ENCODE measurements at places on chromosomes 2 and 18. TPM values are rescaled to one million over a fixed set of nuclear protein-coding genes. Genes with fewer than 3 reads are reported as not detected.
A peak's percentile ranks its signal among the peaks of the same experiment; 100 is the strongest.

CCDC141 gene
- 21.6 TPM for total RNA-seq

CCDC74B gene
- total RNA-seq, result 4.3 TPM

RAPGEF4 gene
- total RNA-seq, result 1.4 TPM

TLX2 gene
- 0.17 TPM for total RNA-seq

AGFG1 gene
- 108 TPM for total RNA-seq

MAP2 gene
- 5.9 TPM for total RNA-seq

RNF25 gene
- 24.7 TPM for total RNA-seq

CD302 gene
- 0.61 TPM for total RNA-seq

UGT1A3 gene
- not detected for total RNA-seq

NYAP2 gene
- not detected for total RNA-seq

OTOS gene
- total RNA-seq, result not detected

TXNDC2 gene
- total RNA-seq, result not detected

ALK gene
- total RNA-seq, result 0.09 TPM

ASB3 gene
- 29.8 TPM for total RNA-seq

- no peaks in the 10 kb centered on the region for H3K36me3 ChIP-seq
- no peak overlapping the region for H3K27ac ChIP-seq
- no peaks in the 10 kb centered on the region for H3K4me1 ChIP-seq
Observed at GRCh38 chr2:147782141-147782930, 62.5 kb upstream of the ACVR2A start.

GRCh38 chr2:69400121-69400520, 13.1 kb upstream of the GFPT1 start:
- no peak overlapping the region for H3K4me3 ChIP-seq
- H3K36me3 ChIP-seq, result peaks cover 5% of the 10 kb centered on the region
- no peaks in the 10 kb centered on the region for H3K4me1 ChIP-seq
- H3K27ac ChIP-seq, result no peak overlapping the region

DNA sequence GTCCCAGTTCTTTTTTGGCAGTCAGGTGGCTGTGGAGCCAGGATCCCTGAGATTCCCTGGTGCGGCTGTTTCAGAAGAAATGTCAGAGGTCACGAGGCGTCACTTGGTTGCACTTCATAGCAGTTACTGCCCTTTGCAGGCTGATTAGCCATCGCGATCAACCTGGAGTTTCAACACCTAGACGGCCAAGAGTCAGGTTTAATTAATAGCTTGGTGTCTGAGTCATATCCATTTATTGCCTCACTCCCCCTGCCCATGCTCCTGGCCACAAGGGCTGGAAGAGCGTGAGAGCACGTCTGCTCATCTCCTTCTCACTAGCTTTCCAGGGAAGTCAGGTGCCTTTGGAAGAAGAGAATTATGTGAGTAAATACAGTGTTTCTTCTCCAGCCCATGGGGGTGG, 552.3 kb downstream of the TSN start:
- H3K27me3 ChIP-seq, result no peaks in the 10 kb centered on the region
- H3K4me1 ChIP-seq, result no peaks in the 10 kb centered on the region

DNA sequence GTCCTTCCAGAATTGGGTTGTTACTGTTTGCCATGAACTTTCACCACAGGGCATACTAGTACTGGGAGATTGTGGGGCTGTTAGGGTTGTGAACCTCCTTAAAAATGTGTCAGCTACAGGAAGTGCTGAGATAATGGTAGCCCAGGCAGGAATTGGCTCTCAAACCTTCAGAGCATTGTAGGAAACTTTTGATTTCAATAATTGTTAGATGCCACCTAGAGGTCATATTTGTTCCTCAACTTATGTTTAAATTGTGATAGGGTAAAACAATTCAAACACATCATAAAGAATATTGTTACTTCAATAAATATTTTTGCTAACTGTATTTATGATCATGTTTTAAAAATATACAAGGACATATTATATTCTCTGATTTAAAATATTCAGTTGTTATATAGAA, 594.6 kb downstream of the ADCYAP1 start:
- H3K4me1 ChIP-seq, result no peaks in the 10 kb centered on the region
- H3K36me3 ChIP-seq, result no peaks in the 10 kb centered on the region
- no peak for DNase-seq
- H3K27ac ChIP-seq, result no peak overlapping the region
- no peak overlapping the region for H3K4me3 ChIP-seq
- H3K27me3 ChIP-seq, result no peaks in the 10 kb centered on the region

DNA sequence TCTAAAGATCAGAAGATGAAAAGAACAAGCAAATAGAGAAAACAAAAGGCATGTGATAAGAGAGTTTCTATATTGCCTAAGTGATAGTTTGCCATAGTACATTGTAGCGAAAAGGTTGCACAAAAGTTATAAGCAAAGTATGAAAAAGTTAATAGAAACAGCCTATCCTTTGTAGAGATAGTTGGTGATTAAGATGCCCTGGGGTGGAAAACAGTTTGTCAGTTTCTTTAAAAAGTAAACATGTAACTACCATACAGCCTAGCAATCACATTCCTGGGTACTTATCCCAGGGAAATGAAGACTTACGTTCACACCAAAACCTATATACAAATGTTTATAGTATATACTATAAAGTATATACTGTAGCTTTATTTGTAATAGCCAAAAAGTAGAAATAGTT, 16.9 kb upstream of the DAPL1 start:
- no peak overlapping the region for H3K4me3 ChIP-seq
- no peaks in the 10 kb centered on the region for H3K4me1 ChIP-seq
- no peaks in the 10 kb centered on the region for H3K36me3 ChIP-seq

- H3K27ac ChIP-seq, result no peak overlapping the region
- no peaks in the 10 kb centered on the region for H3K36me3 ChIP-seq
- no peak for DNase-seq
- no peaks in the 10 kb centered on the region for H3K4me1 ChIP-seq
- no peaks in the 10 kb centered on the region for H3K27me3 ChIP-seq
Observed at GRCh38 chr2:147665105-147665504, 179.7 kb upstream of the ACVR2A start.

DNA sequence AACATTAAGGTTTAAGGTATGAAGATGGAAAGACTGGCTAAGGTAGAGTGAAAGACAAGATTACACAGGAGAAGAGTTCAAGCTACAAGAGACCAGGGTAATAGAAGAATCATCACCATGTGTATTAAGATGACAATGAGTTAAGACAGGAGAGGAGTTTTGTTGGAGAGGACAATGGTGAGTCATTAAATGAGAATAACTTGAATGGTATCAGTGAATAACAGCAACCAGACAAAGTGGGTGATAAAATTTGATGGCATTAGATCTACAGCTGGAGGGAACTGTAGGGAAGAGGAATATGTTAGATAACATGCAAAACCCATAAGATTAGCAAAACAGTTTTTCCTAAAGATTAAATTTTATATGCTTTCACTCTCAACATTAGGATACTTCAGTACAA, 18.8 kb upstream of the ENOSF1 start:
- H3K27ac ChIP-seq, result no peak overlapping the region
- no peaks in the 10 kb centered on the region for H3K27me3 ChIP-seq
- DNase-seq, result no peak

GRCh38 chr2:169664978-169665930, 29.0 kb downstream of the CFAP210 start:
- H3K4me1 ChIP-seq, result no peaks in the 10 kb centered on the region
- no peaks in the 10 kb centered on the region for H3K36me3 ChIP-seq
- DNase-seq, result no peak
- no peak overlapping the region for H3K4me3 ChIP-seq

DNA sequence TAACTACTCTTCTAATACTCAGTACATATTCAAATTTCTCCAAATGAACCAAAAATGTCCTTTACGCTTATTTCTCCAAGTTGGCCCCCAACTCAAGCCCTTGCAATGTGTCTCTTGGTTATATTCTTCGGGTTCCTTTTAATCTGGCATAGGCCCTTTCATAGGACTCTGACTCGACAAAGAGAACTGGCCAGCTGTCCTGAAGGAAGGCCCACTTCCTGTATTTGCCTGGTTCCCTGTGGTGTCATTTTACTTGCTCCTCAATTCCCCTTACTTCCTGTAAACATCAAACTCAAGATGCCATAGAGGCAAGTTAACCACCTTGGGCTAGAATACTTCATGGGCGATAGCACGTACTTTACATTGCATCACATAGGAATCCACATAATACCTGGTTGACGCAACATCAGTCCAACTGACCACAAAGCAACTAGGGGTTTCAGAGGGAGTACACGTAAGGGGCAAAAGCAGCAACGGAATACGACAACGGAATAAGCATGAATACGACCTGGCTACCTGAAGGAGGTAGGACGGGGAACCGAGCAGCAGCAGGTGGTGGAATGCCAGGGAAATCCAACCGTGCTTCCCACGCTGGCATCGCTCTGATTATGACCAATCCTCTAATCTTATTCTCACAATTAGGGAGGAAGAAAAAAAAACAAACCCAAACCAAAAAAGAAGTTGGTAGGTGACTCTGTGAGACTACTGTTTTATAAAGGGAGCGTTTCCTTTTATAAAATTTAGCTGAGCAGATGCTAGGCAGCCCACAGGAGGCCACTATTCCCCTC, 823 bp upstream of the GORASP2 start:
- peak overlapping the region; percentile 59 for H3K4me3 ChIP-seq
- peak overlapping the region; percentile 87 for H3K27ac ChIP-seq
- H3K27me3 ChIP-seq, result no peaks in the 10 kb centered on the region
- peaks cover 8% of the 10 kb centered on the region for H3K4me1 ChIP-seq

DNA sequence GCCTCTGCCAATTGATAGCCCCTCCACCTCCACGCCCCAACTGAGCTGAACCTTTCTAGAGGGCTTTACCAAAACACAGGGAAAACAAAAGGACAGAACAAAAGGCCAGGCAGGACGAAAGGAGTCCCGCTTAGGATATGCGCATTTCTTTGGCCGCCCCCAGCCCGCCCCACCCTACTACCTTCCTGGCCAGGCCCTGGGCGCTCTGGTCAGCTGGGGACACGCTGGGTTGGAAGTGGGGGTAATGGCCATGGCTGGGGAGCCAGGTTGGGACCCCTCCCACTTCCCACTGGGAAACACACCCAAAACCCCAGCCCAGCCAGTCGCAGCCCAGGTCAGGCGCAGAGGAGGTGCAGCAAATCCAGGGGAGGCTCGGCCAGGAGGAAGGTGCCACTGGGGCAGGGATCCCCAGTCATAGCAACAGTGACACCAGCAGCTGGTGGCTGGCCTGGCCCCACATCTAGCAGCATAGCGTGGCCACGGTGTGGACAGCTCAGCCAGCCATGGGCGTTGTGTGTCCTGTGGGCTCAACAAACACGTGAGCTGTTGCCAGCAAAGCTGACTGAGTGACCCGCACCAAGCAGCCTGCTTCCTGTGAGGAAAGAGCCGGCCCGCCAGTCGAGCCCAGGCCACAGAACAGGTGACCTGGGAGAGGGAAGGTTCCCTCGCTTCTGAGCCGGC, 24.6 kb upstream of the B3GNT7 start:
- H3K4me1 ChIP-seq, result peaks cover 32% of the 10 kb centered on the region
- H3K4me3 ChIP-seq, result peak overlapping the region; percentile 42
- H3K27ac ChIP-seq, result peak overlapping the region; percentile 86
- no peaks in the 10 kb centered on the region for H3K27me3 ChIP-seq

GRCh38 chr2:105504459-105504858, 105.6 kb upstream of the FHL2 start:
- no peaks in the 10 kb centered on the region for H3K36me3 ChIP-seq
- H3K4me1 ChIP-seq, result peaks cover 8% of the 10 kb centered on the region
- DNase-seq, result no peak
- no peaks in the 10 kb centered on the region for H3K27me3 ChIP-seq
- H3K27ac ChIP-seq, result no peak overlapping the region
- H3K4me3 ChIP-seq, result no peak overlapping the region

- no peaks in the 10 kb centered on the region for H3K4me1 ChIP-seq
- no peak for DNase-seq
- H3K27ac ChIP-seq, result no peak overlapping the region
- no peaks in the 10 kb centered on the region for H3K27me3 ChIP-seq
Observed at GRCh38 chr2:21005700-21006422, 38.0 kb downstream of the APOB start.

GRCh38 chr18:75141734-75142133, 67.2 kb downstream of the PTGR3 start:
- no peaks in the 10 kb centered on the region for H3K27me3 ChIP-seq
- no peaks in the 10 kb centered on the region for H3K4me1 ChIP-seq
- no peak overlapping the region for H3K4me3 ChIP-seq
- DNase-seq, result no peak
- H3K27ac ChIP-seq, result no peak overlapping the region

DNA sequence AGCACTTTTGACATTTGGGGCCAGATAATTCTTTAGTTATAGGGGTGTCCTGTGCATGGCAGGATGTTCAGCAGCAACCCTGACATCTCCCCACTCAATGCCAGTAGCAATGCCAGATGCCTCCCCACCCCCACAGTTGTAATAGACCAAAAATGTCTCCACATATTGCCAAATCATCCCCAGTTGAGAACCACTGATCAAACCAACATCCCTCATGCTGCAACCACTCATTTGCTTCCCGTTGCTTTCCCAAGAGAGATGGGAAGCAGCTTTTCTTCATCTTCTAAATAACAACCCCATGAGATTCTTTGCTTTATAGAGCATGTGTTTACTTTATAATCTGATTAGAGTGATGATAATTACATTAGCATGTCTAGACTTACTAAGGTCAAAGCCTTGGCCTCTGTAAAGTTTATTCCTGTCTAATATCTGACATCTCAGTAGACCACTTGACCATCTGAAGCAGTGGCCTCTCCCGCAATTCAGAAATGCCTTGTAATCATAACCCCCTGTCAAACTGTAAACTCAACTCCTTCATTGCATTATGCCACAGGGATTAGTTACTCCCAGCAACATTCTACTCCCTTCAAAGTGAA, 28.7 kb upstream of the C1D start:
- no peaks in the 10 kb centered on the region for H3K36me3 ChIP-seq
- H3K27me3 ChIP-seq, result no peaks in the 10 kb centered on the region
- no peak for DNase-seq

DNA sequence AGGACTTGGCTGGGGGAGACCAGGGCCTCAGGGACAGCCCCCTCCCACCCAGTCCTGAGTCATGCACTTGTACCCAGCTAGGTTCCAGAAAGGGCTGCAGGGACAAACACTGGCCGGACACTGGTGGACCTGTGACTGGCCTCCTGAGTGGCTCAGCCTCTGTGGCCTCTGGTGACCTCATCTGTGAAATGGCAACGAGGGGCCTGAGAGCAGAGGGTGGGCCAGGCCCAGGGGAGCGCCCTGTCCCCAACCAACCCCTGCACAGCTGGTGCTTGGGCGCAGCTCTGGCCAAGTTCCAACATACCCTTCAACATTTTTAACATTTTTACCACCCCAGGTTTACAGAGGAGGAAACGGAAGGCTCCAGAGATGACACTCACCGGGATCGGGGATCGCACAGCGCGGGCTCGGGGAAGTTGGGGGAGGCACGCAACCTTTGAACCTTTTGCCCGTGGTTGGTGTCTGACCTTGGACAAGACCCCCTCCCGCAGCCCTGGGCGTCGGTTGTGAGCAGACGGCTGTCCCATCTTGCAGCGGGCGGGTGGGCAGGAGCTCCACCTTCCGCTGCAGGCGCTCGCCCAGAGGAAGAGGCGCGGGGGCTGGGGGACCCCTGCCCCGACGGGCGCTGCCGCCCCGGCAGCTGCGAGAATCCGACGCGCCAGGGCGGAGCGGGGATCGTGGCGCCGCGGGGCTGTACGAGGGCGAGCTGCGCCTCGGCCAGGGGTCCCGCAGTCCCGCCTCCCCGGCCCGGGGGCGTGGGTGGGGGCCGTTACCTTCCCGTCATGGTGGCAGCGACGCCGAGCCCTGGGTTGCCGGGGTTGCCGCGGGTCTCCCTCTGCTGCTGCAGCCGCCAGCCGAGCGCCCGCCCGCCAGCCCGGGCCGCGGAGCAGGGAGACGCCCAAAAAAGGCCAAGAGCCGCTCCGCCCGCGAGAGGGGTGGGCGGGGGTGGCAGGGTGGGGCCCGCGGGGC, 805 bp downstream of the LIMS2 start:
- DNase-seq, result peak; percentile 67
- peaks cover 10% of the 10 kb centered on the region for H3K27me3 ChIP-seq
- H3K36me3 ChIP-seq, result no peaks in the 10 kb centered on the region
- H3K27ac ChIP-seq, result no peak overlapping the region
- no peaks in the 10 kb centered on the region for H3K4me1 ChIP-seq

All from H1 (cell line).